ENCODE measurements at places on chromosomes 7 and 10. TPM values are rescaled to one million over a fixed set of nuclear protein-coding genes. Genes with fewer than 3 reads are reported as not detected.

GPNMB gene
- 382 TPM for total RNA-seq

CRYGN gene
- total RNA-seq: 0.16 TPM

GBX1 gene
- total RNA-seq: not detected

ATOH7 gene
- total RNA-seq: 1.0 TPM

OGA gene
- total RNA-seq: 89.4 TPM

NEUROG3 gene
- total RNA-seq: not detected

EGR2 gene
- total RNA-seq: 5.3 TPM

CALN1 gene
- total RNA-seq: not detected

OPN1SW gene
- total RNA-seq: 2.8 TPM

PALD1 gene
- total RNA-seq: 0.21 TPM

PTPRN2 gene
- 0.24 TPM for total RNA-seq

SPDYE6 gene
- not detected for total RNA-seq

POM121L12 gene
- not detected for total RNA-seq

JAKMIP3 gene
- total RNA-seq: 0.11 TPM

DNA sequence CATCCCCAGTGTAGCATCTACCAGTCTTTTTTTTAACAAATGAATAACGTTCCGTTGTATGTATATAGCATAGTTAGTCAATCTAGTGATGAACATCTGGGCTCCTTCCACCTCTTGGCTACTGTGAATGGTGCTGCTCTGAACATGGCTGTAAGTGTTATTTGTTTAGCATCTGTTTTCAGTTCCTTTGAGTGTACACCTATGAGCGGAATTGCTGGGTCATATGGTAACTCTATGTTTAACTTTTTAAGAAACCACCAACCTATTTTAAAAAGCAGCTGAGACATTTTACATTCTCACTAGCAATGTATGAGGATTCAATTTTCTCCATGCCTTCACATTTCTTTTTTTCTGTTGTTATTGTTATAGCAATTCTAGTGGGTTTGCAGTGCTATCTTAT is 178.2 kb downstream of the DNAJC1 start:
- no peak for DNase-seq

DNA sequence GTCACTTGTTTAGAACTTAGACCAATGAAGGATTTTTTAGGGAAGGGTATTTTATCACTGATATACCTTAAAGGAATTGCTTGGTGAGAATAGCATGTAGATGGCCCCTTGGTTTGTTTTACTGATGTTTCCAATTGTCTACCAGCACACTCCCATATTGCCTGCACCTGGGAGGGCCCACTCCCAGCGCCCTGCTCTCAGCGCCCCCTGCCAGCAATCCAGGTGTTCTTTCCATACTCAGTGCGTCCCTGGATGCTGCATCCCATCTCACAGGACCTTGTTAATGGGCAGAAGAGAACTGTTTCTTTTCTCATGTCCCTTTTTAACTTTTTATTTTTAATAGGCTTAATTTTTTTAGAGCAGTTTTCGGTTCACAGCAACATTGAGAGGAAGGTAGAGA is 24.1 kb upstream of the SFRP5 start:
- no peak for DNase-seq

GRCh38 chr10:95356-96115 is 39.7 kb upstream of the ZMYND11 start:
- DNase-seq: no peak

DNA sequence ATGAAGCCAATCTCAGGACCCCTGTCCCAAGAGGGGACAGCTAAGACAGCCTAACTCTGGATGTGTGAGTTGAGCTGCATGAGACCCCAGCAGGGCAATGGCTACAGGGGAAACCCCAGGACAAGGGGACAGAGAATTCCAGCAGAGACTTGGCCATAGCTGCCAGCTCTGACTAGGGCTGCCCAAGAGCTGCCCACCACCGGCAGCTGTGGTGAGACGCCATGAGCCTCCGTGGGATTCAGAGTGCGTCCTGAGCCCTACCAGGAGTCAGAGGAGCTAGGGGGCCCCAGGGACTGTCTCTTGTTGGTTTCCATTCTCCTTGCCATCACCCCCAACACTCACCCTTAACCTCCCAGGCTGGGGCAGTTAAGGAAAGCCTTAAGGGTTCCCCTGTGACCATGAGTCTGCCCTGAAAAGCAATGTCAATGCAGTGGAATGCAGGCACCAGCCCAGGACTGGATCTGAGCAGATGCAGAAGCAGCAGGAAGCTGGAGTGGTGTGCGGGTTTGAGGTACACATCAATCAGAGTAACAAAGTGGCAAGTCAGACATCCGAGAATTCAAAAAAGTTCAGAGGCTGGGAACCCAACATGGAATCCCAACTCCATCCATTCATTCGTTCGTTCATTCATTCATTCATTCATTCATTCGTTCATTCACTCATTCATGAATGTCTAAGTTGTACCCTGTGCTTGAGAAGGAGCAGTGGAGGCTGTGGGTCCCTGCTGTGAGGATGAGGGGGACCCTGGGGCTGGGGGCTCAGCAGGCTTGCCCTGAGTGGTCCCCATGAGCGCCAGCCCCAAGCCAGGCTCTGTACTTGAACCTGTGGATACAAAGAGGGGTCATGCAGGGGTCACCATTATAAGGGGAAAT is 52.9 kb downstream of the C10orf120 start:
- DNase-seq: peak; percentile 81

GRCh38 chr10:132059760-132060508 is 5.8 kb upstream of the JAKMIP3 start:
- DNase-seq: no peak

GRCh38 chr7:41448104-41448503 is 254.8 kb downstream of the INHBA start:
- peak; percentile 16 for DNase-seq

DNA sequence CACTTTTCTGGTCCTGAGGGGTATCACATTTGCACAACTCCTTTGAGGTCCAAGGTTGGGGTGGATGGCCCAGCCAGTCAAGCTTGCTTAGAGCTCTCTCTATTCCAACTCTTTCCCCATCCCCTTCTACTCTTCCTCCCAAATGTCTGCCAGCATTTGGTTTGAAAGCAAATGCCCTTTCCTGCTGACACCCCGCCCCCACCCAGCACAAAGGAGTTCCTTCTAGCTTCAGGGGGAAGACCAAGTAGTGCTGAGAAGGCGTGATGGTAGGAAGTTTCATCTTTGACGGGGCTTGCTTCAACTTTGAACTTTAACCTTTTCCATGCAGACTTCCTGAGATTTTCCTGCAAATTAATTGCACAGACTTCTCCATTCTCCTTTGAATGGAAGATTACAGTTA is 137.5 kb upstream of the TCF7L2 start:
- DNase-seq: no peak

GRCh38 chr7:135978624-135979023 is 1.5 kb upstream of the MTPN start:
- no peak for DNase-seq

DNA sequence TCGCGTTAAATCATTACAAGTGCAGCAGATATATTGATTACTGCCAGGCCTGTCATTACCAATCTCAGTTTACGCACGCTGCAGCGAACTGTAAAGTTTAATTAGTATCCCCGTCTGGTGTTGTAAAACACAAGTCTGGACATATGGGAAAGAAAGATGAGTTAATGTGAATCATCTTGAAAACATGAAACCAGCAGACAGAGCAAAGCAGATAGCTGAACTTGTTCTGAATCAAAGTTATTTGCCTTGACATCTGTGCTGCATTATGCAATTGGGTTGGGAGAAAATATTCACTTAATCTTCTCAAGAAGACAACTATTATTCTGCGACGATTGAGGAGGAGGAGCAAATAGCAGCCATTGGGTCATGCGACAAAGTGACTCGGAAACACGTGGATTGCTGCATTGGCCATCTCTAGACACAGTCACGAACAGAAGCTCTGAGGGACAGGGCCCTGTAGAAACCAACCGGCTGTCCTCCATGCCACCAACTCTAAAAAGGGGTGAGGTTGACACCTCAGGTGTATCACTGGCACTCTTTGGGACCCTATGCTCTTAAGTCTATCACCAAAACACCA is 156.3 kb upstream of the C7orf33 start:
- DNase-seq: no peak

DNA sequence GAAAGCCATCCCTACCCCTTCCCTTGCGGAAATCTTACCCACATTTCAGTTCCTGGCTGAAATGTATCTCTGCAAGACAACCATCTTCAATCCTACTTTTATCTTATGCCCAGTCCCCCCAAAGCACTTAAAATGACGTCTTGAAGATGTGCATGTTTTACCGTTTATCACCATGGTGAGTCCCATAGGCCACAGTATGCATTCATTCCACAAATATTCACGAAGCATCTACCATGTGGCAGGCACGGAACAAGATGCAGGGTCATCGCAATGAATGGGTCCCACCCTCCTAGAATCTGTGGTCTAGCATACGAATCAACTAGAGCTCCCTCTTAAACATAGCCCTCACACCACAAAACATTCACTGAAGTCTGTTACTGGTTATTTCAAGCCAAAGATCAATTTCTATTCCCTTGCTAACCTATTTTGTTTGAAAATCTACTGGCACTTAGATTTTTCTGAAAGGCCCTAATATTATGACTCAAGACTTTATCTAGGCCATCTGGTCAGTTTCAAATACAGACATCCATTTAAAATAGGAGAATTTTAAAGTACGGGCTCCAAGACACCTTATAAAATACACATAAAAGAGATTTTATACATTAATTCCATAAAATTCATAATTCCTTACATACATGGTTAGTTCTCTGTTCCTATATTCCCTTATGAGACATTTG is 99.4 kb downstream of the PARD3 start:
- no peak for DNase-seq

- no peak for DNase-seq
Measured at GRCh38 chr7:139647814-139648390, 124.4 kb downstream of the CLEC2L start.

DNA sequence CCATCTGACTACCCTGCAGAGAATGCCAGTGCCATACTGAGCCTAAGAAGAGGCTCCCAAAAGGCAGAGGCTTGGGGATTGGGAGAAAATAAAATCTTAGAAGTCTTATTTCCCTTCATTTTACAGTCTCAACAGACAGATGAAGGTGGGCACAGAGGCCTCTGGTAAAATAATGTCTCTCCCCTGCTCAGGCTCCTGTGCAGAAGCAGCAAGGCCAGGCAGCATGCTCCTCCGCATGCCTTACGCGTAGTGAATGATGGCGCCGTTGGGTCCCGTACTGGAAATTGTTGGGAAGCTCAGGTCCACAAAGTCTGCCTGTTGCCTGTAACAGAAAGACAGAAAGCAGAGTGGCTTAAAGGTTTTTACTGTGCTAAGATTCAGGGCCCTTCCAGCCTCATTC is 45.8 kb downstream of the XPNPEP1 start:
- DNase-seq: no peak

DNA sequence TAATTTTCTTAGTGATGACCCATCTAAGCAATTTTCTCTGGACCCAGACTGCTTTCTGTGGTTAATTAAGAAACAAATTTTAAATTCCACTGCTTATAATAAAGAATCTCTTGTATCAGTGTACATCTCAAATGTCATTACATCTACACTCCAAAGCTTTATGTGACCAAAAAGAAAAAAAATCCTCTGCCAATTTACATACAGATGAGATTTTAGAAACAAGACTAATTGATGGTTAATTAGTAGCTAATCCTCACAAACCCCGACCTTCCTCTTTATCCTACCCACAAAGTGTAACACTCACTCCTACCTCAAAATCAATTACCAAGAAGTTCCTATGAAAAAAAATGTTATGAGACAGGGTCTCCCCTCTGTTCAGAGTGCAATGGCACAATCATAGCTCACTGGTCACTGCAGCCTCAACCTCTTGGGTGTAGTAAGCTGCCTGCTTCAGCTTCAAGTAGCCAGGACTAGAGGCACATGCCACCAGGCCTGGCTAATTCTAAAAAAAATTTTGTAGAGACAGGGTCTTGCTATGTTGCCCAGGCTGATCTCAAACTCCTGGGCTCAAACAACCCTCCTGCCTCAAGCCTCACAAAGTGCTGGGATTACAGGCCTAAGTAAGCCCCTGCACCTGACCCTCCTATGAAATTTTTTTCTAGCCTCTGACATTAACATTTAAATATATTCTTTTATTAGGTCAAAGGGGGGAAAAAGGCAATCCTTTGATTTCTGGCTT is 14.8 kb downstream of the KIF5B start:
- DNase-seq: no peak

- DNase-seq: no peak
Measured at GRCh38 chr7:99106821-99107241, 37.1 kb downstream of the SMURF1 start.

GRCh38 chr10:12847361-12847975 is 154.0 kb downstream of the CCDC3 start:
- DNase-seq: no peak

GRCh38 chr10:30434273-30435072 is 489 bp downstream of the MAP3K8 start:
- DNase-seq: peak; percentile 60

GRCh38 chr10:62582804-62583208 is 208.6 kb downstream of the ZNF365 start:
- DNase-seq: peak; percentile 94

GRCh38 chr7:70520611-70521010 is 611.3 kb upstream of the GALNT17 start:
- DNase-seq: no peak

GRCh38 chr10:79431891-79432831 is 13.3 kb downstream of the ZCCHC24 start:
- no peak for DNase-seq

DNA sequence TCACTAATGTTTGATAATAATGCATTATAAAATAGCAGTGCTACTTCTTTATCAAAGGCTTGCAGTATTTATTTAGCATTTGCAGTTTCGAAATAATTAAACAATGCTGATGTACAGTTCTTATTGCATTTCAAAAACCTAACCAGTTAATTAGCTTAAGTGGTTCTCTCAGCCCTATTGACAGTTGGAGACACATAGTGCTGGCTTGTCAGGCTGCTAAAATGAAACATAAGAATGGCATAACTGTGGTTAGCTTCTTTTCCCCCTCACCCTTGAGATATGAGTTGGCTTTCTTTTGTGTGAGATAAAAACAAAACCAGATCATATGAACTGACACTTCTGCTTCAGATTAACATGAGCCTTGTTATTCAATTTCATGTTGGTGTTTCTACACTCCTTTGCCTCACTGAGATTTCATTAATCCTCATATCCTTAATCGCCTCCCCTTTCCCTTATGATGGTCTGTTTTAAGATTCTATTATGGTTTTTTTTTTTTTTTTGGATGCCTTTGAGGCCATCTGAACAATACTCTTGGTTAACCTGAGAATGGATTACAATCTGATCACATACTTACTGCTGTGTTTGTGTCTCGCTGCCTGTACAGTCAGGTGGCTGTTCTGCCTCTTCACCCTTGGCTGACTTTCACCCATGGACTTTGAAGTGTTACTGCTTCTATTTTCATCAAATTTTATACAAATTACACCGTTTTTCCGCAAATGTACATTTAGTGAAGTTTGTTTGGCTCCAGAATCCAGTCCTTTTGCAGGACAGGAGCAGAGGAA is 108.0 kb downstream of the SDK1 start:
- DNase-seq: peak; percentile 52

DNA sequence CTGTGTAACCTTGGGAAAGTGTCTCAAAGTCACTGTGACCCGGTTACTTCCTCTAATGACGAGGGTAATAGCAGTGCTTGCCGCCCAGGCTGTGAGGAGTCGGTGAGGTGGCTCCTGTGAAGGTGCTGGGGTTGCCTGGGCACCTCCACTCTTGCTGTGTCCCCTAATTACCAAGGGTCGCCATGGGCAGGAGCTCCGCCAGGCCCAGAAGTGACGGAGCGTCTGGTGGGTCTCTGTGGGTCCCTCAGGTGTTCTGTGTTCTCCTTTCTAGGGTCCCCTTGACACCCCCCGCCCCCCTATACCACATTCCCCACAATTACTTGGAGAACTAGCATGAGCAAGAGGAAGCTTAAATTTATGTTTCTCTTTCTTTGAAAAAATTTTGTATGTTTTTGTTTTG is 161.5 kb downstream of the WDR37 start:
- DNase-seq: no peak

Data from myocyte (in vitro differentiated cells).